Right atrium auricular region (tissue), 2 donors: ENCODE measurements at places on chromosomes 3 and 15. TPM values are rescaled to one million over a fixed set of nuclear protein-coding genes. Genes with fewer than 3 reads are reported as not detected.
A peak's percentile ranks its signal among the peaks of the same experiment; 100 is the strongest.

- H3K4me3 ChIP-seq: no peak overlapping the region
- no peaks in the 10 kb centered on the region for H3K4me1 ChIP-seq
- DNase-seq: no peak
- peak overlapping the region; percentile 99 for H3K27ac ChIP-seq
- H3K27me3 ChIP-seq: no peaks in the 10 kb centered on the region
- peaks cover 53% of the 10 kb centered on the region for H3K36me3 ChIP-seq
Measured at GRCh38 chr3:184335291-184335660, 2.1 kb upstream of the FAM131A start.

- no peaks in the 10 kb centered on the region for H3K27me3 ChIP-seq
- no peak overlapping the region for H3K4me3 ChIP-seq
- H3K36me3 ChIP-seq: no peaks in the 10 kb centered on the region
- no peaks in the 10 kb centered on the region for H3K4me1 ChIP-seq
- H3K27ac ChIP-seq: no peak overlapping the region
Measured at GRCh38 chr3:156793851-156794250, 32.3 kb upstream of the LEKR1 start.

Gene SENP5
- total RNA-seq: 22.1 TPM

Gene PRR23E
- not detected for total RNA-seq

Gene CALML4
- total RNA-seq: 2.1 TPM
